ENCODE measurements at places on chromosomes 11 and 22.

DNA sequence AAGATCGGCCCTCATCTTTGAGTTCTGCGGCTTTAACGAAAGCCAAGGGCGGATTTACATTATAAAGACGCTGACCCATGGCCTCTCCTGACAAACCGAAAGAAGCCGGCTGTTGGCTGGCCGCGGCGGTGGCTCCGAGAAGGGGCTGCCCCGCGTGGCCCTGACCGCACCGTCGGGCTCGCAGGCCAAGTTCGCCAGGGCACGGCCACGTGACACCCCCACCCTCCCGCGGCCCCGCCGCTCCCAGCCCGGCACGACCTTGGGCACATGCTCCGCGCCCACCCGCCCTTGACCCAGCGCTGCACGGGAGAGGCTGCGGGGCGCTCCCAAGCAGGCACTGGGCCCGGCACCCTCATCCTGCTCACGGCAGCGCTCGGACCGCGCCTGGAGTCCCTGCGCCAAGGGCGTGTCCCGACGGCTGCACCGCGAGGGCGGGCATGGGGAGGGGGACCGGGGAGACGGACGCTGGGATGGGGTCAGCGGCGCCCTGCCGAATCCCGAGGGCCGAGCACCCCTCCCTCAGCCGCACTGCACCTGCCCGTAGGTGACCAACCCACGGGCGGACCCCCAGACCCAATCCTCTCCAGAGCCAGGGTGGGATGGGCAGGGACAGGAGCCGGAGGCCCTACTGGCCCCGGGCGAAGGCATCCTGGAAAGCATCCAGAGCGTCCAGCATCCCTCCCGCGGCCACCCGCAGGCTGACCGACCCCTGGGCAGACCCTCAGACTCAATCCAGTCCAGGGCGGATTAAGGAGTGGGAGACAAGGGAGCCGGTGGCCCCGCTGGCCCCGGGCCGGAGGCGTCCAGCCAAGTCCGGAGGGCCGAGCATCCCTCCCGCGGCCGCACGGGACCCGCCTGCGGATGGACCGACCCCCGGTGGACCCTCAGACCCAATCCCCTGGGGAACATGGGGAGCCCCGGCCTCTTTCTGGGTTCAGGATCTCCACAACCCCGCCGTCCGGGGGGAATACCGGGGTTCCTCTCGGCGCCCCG lies 759 bp downstream of the CPT1A start:
- DNase-seq: peak; percentile 54

GRCh38 chr22:45896964-45897538 lies 79.9 kb downstream of the WNT7B start:
- DNase-seq: no peak

DNA sequence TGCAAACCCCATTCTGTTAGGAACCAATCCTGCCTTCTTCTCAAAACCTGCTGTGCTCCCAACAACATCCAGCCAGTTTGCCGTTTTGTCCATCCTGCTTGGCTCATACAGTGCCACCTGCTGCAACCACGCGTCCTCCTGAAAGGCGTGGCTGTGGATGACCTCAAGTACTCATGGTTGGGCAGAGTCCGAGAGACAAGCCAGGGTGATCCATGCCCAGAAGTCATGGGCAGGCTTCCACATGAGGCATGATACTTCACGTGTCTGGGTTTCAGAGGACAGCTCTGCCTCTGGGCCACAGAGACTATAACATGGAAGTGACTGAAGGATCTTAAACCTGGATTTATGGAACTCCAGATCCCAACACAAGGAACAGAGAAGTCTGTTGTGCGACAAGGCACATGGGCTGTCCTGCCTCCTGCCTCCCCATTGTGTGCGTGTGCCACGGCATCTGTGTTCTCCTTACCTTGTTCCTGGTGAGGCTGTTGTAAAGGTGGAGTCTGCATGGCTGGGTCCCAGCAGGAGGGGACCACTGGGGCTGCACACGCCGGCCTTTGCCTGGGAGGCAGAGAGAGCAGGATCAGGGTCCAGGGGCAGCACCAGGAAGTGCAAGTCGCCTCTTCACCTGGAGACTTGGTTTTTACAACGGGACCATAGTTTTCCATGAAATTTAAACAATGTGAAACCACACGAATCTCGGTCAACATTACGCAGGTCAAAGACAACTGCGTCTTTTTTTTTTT lies 15.4 kb downstream of the CARS1 start:
- DNase-seq: no peak

GRCh38 chr11:76049511-76049910 lies 156.8 kb downstream of the WNT11 start:
- no peak for DNase-seq

DNA sequence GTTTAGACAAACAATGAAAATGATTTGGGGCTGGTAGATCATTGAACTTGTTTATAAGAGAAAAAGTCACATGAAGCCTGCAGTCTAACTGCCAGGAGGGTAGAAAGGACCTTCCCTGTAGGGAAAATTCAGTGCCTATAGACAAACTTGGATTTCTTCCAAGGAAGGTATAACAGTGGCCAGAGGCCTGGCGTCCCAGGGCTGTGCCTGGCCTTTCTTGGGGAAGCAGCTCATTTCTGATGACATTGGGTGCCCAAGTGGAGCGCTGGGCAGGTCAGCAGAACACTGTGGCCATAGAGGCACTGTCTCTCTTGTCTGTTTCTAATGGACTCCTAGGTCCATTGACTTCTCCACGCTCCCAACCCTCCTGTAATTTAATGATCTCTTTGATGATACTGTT lies 6.6 kb upstream of the FXYD6 start:
- DNase-seq: no peak

DNA sequence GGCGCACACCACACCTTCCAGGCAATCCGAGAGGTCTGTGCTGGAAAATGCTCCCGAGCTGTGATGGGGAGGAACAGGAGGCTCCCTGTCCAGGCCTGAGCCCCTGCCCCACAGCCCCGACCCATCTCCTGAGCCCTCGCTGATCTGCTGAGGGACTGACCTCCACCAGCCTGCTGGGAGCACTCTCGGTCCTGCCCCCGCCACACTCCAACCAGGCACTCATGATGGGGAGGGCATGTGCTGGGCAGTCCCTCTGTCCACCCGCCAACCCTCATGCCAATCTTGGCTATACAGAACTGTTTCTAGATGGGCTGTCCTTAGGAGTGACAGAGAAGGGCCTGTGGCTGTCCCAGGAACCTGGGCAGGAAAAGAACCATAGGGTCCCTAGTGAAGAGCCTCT lies 70.8 kb downstream of the TRMU start:
- no peak for DNase-seq

DNA sequence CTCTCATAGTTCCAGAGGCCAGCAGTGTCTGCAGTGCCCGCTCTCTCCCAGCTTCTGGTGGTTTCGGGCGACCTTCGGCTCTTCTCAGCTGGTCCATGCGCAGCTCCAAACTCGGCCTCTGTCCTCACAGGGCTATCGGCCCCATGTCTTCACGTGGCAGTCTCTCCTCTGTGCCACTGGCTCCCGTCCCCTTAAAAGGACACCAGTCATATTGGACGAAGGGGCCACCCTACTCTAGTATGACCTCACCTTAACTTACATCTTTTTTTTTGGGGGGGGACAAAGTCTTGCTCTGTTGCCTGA lies 13.8 kb downstream of the LTO1 start:
- DNase-seq: no peak

GRCh38 chr11:126403658-126404057 lies 48.2 kb downstream of the ST3GAL4 start:
- DNase-seq: no peak

- DNase-seq: peak; percentile 92
Measured at GRCh38 chr11:76161261-76161961, 44.9 kb downstream of the WNT11 start.

DNA sequence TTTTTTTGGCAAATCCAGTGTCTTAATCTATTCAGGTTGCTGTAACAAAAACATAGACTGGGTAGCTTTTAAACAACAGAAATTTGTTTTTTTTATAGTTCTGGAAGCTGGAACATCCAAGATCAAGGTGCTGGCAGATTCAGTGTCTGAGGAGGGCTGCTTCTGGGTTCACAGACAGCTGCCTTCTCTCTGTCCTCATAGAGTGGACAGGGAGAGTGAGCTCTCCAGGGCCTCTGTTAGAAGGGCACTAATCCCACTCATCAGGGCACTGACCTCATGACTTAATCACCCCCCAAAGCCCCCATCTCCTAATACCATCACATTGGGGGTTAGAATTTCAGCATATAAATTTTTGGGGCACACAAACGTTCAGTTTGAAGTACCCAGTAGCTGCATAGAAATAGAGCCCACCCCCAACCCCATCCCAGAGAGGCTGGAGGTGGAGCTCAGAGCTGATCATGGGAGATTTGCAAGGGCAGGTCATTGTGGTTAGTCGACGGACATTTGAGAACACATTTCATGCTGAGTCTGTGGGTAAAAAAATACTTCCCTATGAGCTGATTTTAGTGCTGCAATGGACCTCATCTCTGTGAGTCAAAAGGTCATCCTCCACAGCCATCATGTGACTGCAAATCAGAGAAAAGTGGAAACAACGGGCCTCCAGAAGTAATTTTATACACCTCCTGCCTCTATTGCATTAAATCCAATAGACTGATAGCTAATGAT lies 203.1 kb upstream of the CADM1 start:
- no peak for DNase-seq

DNA sequence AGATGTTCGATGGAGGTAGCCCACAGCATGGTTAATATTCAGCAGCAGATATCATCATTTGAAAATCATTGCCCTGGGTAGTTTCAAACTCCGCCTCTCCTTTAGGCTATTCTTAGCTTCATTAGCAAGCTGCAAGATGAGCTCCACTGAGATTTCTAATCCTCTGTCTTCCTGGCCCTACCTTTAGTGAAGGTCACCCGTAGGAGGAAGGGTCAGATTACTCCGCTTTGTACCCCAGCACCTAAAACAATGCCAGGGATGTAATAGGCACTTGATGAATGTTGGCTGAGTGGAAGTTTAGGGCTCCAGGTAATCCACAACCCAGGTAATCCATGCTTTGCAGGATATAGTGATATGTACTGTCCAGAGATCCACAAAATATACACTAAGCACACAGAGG lies 260.1 kb upstream of the MTNR1B start:
- no peak for DNase-seq

DNA sequence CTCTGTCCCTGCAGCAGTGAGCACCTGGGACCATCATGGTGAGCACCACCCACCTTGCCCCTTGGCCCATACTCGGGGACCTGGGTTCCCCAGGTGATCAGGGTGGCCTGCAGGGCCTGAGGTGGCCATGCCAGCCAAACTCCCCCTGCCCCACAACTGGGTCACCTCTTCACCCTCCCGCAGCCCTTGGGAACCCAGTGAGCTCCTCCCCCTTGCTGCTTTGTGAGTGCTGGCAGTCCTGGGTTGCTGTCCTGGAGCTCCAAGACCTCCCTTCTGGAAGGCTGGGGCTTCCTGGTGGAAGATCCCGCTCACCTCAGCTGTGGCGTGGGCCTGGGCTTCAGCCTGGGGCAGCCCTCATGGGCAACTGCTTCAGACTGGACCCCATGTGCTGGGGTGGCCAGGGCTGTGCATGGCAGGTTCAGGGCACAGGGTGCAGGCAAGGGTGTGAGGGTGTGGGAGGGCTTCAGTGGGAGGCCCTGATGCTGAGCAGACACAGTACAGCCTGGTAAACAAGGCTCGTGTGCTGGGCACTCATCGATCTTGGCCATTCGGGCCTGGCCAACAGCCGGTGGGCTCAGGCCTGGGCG lies 57.6 kb downstream of the RTN4R start:
- DNase-seq: no peak

- DNase-seq: no peak
Measured at GRCh38 chr11:46675288-46675851, 25.0 kb downstream of the ARHGAP1 start.

DNA sequence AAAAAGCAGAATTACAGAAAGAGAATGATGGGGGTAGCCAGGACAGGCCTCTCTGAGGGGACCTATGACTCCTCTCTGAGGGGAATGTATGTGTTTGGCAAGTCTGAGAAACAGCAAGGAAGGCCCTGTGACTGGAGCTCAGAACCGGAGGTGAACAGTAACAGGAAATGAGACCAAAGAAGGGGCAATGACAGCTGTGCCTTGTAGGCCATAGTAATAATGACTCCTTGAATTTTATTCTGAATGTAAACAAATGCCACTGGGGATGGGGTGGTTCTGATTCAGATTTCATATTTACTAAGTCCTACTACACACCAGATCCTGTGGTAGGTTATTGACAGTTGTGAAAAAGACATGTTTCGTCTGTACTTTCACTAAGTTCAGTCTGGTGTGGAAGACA lies 52.8 kb upstream of the APOA1 start:
- no peak for DNase-seq

DNA sequence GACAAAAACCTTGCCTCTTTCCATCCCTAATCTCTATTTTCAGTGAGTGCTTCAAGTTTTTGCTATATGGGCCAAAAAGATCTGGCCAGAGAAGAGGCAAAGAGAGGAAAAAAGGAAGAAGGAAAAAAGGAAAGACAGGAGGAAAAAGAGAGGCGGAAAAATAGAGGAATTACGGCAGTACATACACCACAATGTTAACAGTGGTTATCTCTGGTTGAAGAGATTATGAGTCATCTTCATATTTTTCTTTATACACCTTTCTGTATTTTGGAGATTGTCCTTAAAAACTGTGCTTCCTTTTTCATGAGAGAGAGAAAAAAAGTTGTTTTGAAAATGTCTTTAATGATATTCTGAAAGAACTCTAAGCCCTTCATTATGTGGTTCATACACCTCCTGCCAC lies 133.7 kb downstream of the SBF2 start:
- DNase-seq: no peak

DNA sequence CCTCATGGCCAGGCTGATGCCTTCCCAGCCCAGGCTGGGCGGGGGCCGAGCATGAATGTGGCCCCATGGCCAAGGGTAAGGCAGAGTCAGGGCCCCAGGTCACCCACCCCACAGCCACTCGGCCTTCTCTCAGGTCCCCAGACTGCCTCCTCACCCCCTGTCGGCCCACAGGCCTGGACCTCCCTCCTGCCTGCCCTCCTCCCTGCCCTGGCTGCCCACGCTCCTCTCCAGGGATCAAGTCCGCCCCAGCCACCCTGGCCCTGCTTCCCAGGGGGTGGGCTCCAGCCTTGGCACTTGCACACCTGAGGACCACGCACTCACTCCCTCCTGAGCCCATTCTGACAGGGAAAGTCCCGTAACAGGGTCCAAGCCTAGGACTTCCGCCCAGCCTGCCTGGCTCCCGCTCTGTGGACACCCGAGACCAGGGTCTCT lies 37.8 kb upstream of the TH start:
- no peak for DNase-seq

- DNase-seq: no peak
Measured at GRCh38 chr11:32226480-32226879, 135.6 kb downstream of the RCN1 start.

GRCh38 chr22:25030636-25031035 lies 78.1 kb downstream of the KIAA1671 start:
- DNase-seq: no peak

GRCh38 chr22:39444247-39444800 lies 12.5 kb upstream of the MGAT3 start:
- DNase-seq: no peak

- DNase-seq: no peak
Measured at GRCh38 chr11:72602250-72602904, 71.8 kb downstream of the PDE2A start.

DNA sequence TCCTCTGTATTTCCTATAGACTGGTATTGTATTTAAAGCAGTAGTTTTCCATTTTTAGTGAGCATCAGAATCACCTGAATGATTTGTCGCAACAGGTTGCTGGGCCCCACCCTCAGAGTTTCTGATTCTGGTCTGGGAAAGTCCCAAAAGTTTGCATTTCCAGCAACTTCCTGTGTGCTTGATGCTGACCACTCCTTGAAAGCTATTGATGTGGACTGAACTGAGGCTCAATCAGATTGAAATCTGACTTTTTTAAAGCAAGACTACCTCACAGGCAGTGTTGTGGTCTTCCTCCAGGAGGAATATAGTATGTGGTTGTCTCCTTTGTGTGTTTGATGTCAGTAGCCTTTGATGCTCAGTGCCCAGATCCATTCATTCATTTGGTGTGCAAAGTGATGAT lies 17.2 kb upstream of the MPZL2 start:
- no peak for DNase-seq

- no peak for DNase-seq
Measured at GRCh38 chr11:36343436-36343835, 47.3 kb downstream of the PRR5L start.

All from K562 (cell line).